ENCODE measurements at places on chromosomes 2 and 18. TPM values are rescaled to one million over a fixed set of nuclear protein-coding genes. Genes with fewer than 3 reads are reported as not detected.

- peak overlapping the region; percentile 95 for H3K4me3 ChIP-seq
- peaks cover 68% of the 10 kb centered on the region for H3K4me1 ChIP-seq
- no peak for DNase-seq
- no peaks in the 10 kb centered on the region for H3K27me3 ChIP-seq
Observed at GRCh38 chr2:197306024-197306695, 4.4 kb downstream of the ANKRD44 start.

- H3K36me3 ChIP-seq, result peaks cover 18% of the 10 kb centered on the region
- DNase-seq, result no peak
- no peak overlapping the region for H3K27ac ChIP-seq
Observed at GRCh38 chr2:136070913-136071312, 47.0 kb downstream of the CXCR4 start.

- H3K4me1 ChIP-seq, result peaks cover 7% of the 10 kb centered on the region
- no peak overlapping the region for H3K4me3 ChIP-seq
- no peaks in the 10 kb centered on the region for H3K27me3 ChIP-seq
- peak overlapping the region; percentile 46 for H3K27ac ChIP-seq
Observed at GRCh38 chr2:218301176-218301819, 9.0 kb upstream of the TMBIM1 start.

DNA sequence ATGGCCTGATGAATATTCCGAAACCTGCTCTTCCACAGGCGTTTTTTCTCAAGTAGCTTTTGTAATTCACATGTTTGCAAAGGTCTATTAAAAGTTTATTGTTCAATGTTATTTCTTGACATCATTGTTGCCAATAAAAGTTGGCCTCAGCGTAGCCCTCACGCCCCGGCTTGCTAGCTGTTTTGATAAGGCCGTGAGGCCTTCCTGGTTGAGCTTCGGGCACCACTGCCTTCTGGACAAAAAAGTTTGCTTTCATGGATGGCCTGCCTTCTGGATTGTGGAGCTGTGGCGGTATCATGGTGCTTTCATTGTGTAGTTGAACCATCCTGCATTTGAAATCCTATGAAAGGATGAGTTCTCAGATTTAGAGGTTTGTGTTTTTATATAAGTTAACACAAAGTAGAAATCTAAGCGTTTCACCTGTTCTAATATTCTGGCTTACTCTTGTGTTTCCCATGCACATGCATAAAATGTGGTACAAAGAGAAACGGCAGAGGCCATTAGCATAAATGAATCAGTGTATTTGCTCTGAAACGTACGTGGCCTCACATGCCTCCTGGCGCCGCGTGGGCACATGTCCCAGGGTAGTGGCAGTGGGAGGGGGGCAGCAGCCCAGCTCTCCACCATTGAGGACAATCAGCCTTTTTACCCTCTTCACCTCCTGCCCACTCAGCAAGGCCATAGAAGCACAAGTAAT is 134.5 kb downstream of the NCK2 start:
- no peak for DNase-seq
- peak overlapping the region; percentile 34 for H3K27ac ChIP-seq
- peaks cover 84% of the 10 kb centered on the region for H3K36me3 ChIP-seq
- H3K4me1 ChIP-seq, result peaks cover 55% of the 10 kb centered on the region

SDC1 gene
- total RNA-seq, result not detected

- H3K27ac ChIP-seq, result no peak overlapping the region
- H3K4me1 ChIP-seq, result peaks cover 16% of the 10 kb centered on the region
- no peak overlapping the region for H3K4me3 ChIP-seq
- DNase-seq, result no peak
- H3K27me3 ChIP-seq, result peaks cover 7% of the 10 kb centered on the region
Observed at GRCh38 chr2:12819721-12820120, 103.0 kb downstream of the TRIB2 start.

SERPINB10 gene
- total RNA-seq, result not detected

GRCh38 chr2:63886445-63886844 is 44.7 kb downstream of the UGP2 start:
- H3K27ac ChIP-seq, result no peak overlapping the region
- no peak overlapping the region for H3K4me3 ChIP-seq
- H3K36me3 ChIP-seq, result peaks cover 63% of the 10 kb centered on the region
- H3K27me3 ChIP-seq, result no peaks in the 10 kb centered on the region
- DNase-seq, result no peak

DNA sequence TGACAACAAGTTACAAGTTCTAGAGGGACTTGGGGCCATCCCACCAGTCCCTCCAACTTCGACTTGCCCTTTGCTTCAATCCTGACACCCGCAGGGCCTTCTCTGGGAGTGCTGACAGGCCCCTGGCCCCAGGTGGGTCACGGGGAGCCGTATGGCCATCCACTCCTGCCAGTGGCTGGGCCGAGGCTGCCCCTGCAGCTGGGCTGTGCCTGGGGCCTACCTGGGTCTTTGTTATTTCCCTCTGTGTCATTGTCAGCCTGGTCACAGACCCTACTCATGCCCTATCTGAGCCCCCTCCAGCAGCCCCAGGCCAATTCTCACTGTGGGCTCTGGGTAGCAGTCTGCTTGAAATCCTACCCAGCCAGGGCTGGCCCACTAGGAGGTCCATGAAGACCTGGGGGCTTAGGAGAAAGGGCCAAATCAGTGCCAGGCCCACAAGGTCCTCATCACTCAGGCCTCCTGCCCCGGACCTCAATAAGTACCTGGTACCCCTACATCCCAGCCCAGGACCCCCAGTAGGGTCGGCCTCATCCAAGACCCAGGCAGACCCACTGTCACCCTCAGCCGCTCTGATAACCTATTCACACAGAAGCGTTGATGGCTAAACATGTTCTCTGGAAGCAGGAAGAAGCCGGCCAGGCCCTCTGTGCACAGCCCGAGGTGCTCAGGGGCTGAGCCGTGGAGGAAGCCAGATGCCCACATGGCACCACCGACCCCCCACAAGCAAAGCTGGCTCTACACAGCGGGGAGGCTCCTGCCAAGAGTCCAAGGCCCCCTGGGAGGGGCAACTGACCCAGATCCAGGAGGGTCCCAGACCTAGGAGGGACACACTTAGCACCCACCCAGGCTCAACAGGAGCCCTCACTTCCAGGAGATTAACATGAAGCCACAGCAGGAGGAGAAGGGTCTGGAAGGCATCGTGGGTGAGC is 57.7 kb downstream of the BIN1 start:
- H3K27ac ChIP-seq, result no peak overlapping the region
- H3K36me3 ChIP-seq, result peaks cover 15% of the 10 kb centered on the region
- DNase-seq, result no peak
- H3K4me3 ChIP-seq, result no peak overlapping the region

- DNase-seq, result peak; percentile 51
- H3K4me1 ChIP-seq, result peaks cover 94% of the 10 kb centered on the region
- H3K27me3 ChIP-seq, result no peaks in the 10 kb centered on the region
- peak overlapping the region; percentile 95 for H3K27ac ChIP-seq
Observed at GRCh38 chr2:136051001-136051724, 65.7 kb upstream of the DARS1 start.

DNA sequence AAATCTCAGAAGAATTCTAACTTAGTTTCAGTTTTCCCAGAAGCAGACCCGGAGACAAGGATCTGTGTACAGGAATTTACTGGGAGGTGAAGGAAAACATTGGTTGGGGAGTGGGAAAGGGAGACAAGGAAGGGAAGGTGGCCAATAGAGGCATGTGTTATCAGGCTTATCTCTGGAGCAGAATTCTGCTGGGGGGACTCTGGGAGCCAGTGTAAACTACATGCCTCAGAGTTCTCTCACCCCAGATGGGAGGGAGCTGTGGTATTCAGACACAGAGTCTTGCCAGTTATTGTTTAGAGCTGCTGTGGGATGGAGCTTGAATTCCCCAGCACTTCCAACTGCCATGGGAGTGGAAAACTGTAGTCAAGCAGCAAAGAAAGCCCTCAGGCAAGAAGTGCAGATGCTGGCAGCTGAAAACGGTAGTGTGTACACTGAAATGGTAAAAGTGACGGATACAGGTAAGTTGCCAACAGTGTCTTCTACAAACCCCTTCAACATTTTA is 19.0 kb downstream of the DNPEP start:
- H3K4me1 ChIP-seq, result no peaks in the 10 kb centered on the region
- H3K4me3 ChIP-seq, result no peak overlapping the region
- no peaks in the 10 kb centered on the region for H3K27me3 ChIP-seq
- DNase-seq, result no peak

GRCh38 chr2:171878481-171878993 is 15.5 kb downstream of the SLC25A12 start:
- H3K36me3 ChIP-seq, result peaks cover 27% of the 10 kb centered on the region
- DNase-seq, result no peak
- H3K27ac ChIP-seq, result no peak overlapping the region
- H3K4me1 ChIP-seq, result peaks cover 24% of the 10 kb centered on the region
- no peaks in the 10 kb centered on the region for H3K27me3 ChIP-seq

DNA sequence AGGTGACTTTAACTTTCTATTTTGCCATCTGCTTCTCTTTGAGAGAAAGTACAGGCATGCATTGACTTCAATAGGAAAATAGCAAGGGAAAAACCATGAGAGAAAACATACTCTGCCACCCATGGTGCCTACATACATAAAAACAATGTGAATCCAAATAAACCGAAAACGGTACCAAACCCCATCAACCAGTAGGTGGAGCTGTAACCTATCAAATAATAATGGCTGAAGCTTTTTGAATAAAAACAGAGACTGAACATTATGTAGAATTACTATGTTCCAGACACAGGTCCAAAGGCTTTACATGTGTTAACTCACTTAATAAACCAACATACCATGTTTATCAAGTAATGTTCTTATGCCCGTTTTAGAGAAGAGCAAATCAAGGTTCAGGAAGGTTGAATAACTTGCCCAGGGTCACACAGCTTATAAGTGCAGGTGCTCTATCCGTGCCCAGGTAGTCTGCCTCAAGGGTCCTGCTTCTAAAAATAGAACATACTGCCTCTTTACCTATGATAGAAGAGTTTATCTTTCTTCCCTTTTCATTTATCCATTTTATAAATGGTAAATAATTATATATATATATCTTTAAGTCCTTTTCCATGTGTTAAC is 293.9 kb upstream of the SYT4 start:
- H3K27me3 ChIP-seq, result no peaks in the 10 kb centered on the region
- no peaks in the 10 kb centered on the region for H3K36me3 ChIP-seq
- DNase-seq, result peak; percentile 38
- no peaks in the 10 kb centered on the region for H3K4me1 ChIP-seq

DNA sequence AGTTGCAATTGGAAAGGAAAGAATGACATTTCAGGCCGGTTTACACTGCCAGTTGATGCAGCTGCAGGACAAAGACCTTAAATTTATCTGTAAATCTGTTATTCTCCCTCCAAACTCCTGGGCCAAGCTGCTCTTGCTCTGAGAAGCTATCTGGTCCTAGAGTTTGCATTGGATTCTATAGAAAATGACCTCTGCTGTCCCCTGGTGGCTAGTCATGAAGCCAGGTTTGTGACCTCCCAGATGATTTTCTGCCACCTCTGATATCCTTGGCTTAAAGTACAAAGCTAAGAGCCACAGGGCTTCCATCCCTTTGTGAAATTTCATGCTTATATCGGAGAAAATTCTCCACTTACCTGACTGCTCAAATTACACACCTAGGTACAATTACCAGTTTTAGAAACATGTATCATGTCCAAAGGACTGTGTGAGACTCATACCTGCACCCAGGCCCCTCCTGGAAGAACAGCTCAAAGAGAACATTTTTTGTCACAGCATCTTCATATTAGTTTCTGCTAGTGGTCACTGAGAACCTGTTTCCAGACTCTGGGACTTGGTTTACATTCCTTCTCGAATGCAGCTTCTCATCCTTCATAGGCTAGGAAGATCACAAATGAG is 28.9 kb upstream of the IER3IP1 start:
- DNase-seq, result peak; percentile 49
- H3K4me3 ChIP-seq, result no peak overlapping the region
- H3K27me3 ChIP-seq, result peaks cover 29% of the 10 kb centered on the region
- no peaks in the 10 kb centered on the region for H3K36me3 ChIP-seq

- H3K27ac ChIP-seq, result no peak overlapping the region
- H3K4me1 ChIP-seq, result no peaks in the 10 kb centered on the region
- H3K27me3 ChIP-seq, result no peaks in the 10 kb centered on the region
- no peak overlapping the region for H3K4me3 ChIP-seq
Observed at GRCh38 chr2:223082706-223083105, 30.7 kb downstream of the KCNE4 start.

CRYBA2 gene
- total RNA-seq, result not detected

DNA sequence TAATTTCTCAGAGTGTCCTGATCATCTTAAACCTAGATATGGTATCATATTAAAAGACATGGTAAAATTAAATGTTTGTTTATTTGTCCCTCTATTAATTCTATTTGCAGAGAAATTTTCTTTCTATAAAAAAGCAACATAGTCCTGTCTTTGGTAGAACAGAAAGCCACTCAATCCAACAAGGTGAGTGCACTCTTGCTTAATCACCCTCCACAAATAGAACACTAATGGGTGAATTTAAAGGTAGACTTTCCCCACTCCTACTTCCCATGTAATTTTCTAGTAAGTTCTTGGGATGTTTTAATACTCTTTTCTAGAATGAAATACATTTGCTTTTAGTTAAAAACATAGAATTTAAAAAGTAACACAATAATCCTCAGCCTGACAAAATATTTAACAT is 97.7 kb downstream of the PIGN start:
- peaks cover 18% of the 10 kb centered on the region for H3K36me3 ChIP-seq
- DNase-seq, result no peak
- no peak overlapping the region for H3K27ac ChIP-seq
- no peaks in the 10 kb centered on the region for H3K27me3 ChIP-seq
- H3K4me1 ChIP-seq, result peaks cover 15% of the 10 kb centered on the region

DNA sequence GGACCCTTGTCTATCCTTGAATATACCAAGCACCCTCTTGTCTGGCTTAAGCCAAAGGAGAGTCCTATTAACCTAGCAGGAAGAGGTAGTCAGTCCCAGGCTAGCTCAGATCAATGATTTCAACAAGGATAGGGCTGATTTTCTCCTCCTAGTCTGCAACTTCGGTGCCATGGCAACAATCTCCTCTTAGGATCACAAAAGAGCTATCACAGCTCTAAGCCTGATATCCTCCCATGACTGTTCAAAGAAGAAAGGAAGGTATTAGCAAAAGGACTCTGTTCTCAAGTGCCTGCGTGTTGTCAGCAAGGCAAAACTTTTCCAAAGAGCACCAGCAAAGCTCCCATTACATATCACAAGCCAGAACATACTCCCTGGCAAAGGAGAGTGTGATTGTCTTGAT is 58.7 kb upstream of the DDX18 start:
- H3K27ac ChIP-seq, result no peak overlapping the region
- DNase-seq, result no peak
- H3K36me3 ChIP-seq, result no peaks in the 10 kb centered on the region

GRB14 gene
- not detected for total RNA-seq

- H3K4me3 ChIP-seq, result no peak overlapping the region
- H3K4me1 ChIP-seq, result no peaks in the 10 kb centered on the region
- H3K27me3 ChIP-seq, result no peaks in the 10 kb centered on the region
- no peak for DNase-seq
- no peak overlapping the region for H3K27ac ChIP-seq
Observed at GRCh38 chr2:151774506-151774905, 40.2 kb upstream of the NEB start.

DNA sequence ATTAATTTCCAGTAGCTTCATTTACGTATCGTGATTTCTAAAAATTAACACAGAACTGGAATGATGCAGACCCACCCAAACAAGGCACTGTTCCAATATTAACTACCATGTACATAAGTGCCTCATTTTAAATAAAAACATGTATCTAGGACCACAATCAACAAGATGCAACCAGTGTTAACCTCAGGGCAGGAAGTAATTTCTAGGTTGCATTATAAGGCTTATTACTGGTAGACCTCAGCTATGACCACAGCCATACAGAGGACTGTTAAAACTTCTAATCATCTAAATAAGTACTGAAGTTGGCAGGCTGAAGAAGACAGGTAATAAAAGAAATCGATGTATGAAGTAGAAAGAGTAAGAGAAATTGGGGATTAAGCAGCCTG is 262.9 kb downstream of the HDAC4 start:
- peaks cover 11% of the 10 kb centered on the region for H3K4me1 ChIP-seq
- H3K27ac ChIP-seq, result peak overlapping the region; percentile 12
- no peak for DNase-seq

GRCh38 chr2:166499281-166499680 is 5.2 kb upstream of the SCN7A start:
- H3K27me3 ChIP-seq, result no peaks in the 10 kb centered on the region
- no peaks in the 10 kb centered on the region for H3K36me3 ChIP-seq
- no peak overlapping the region for H3K4me3 ChIP-seq
- no peak overlapping the region for H3K27ac ChIP-seq
- no peak for DNase-seq

All from activated CD8-positive, alpha-beta T cell treated with anti-CD3 and anti-CD28 coated beads, Interleukin-2, amount 10 ng/mL, durations not matched to agents 7 days and 5 days (primary cell).